ENCODE measurements at places on chromosomes 16 and 17.
A peak's percentile ranks its signal among the peaks of the same experiment; 100 is the strongest.

- DNase-seq, result no peak
These were observed 121.5 kb downstream of the WSCD1 start for GRCh38 chr17:6191405-6192324.

DNA sequence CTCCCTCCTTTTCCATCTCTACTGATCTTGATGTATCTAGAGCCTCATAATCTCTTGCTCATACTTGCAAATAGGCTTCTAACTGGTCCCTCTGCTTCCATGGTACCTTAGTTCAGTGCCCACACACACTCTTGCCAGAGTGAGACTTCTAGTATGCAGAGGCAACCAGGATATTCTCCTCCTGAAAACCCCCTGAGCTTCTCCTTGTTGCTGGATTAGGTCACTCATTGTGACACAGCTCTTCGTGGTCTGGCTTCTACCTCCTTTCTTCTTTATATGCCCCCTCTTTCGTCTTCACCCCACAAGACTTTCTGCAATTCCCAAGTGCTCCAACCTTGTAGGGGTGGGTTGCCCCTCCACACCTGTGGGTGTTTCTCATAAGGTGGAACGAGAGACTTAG lies 2.5 kb upstream of the FAM20A start:
- no peak for DNase-seq

DNA sequence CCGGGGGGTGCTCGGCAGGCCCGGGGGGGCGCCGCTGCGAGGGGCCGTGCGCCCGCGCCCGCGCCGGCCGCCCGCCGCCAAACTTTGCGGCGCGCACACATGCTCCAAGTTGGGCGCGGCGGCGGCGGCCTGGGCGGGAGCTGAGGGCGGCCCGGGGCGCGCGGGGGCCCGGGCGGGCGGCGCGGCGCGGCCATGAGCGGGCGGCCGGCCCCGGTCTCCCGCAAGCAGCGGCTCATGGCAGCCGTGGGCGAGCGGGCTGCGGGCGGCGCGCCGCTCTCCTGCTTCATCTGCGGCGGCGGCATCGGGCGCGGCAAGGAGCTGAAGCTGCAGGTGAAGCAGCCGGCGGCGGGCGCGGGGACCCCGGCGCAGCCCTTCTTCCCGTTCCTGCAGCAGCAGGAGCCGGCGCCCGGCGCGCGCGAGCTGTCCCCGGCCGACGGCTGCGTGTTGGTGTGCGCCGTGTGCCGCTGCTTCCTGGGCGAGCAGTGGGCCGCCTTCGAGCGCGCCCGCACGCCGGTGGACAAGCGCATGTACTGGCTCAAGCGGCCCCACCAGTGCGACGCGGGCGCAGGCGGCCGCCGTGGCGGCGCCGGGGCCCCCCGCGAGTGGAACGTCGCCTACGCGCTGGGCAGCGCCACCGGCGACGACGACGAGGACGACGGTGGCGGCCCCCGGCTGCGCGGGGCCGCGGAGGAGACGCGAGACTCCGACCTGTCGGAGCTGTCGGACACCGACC lies 57.2 kb upstream of the CIBAR2 start:
- DNase-seq, result peak; percentile 30

GRCh38 chr17:59154292-59154720 lies 680 bp downstream of the SKA2 start:
- DNase-seq, result peak; percentile 35

GRCh38 chr17:39687546-39688474 lies at the start of gene PGAP3:
Gene PGAP3 (minus strand): TSS chr17:39688057. CDS start chr17:39688014, 43 bp downstream.
- DNase-seq, result peak; percentile 74

DNA sequence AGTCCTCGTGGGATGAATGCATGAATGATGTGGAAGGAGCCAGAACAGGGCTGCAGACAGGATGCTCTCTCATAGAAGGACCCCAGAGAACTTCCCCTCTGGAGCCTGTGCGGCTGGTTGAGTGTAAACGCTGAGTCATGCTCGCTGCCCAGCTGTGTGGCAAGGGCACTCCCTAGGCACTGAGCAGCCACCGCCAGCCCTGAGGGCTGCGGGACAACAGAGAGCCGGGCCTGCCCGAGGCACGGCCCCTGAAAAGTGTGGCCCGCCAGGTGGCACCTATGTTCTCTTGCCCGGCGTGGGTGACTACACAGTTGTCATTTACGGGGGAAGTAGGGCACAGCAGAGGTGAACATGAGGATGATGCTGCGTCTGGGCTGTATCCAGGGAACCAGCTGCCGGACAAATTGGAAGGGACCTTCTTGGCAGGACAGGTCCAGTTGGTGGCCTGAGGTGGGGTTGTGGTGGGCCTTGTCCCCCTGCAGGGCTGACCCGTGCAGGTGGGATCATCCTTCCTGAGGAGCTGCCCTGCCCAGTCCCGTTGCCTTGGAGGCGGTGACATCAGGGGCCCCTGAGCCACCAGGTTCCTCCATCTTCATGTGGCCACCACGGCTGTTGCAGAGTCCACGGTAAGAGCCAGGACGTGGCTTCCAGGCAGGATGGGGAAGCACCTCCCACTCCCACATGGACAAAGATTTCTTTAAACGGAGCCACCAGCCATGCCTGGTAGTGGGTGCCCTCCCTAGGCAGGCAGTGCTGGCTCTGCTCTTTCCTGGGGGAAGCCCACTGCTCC lies 94.8 kb upstream of the CBX4 start:
- no peak for DNase-seq

DNA sequence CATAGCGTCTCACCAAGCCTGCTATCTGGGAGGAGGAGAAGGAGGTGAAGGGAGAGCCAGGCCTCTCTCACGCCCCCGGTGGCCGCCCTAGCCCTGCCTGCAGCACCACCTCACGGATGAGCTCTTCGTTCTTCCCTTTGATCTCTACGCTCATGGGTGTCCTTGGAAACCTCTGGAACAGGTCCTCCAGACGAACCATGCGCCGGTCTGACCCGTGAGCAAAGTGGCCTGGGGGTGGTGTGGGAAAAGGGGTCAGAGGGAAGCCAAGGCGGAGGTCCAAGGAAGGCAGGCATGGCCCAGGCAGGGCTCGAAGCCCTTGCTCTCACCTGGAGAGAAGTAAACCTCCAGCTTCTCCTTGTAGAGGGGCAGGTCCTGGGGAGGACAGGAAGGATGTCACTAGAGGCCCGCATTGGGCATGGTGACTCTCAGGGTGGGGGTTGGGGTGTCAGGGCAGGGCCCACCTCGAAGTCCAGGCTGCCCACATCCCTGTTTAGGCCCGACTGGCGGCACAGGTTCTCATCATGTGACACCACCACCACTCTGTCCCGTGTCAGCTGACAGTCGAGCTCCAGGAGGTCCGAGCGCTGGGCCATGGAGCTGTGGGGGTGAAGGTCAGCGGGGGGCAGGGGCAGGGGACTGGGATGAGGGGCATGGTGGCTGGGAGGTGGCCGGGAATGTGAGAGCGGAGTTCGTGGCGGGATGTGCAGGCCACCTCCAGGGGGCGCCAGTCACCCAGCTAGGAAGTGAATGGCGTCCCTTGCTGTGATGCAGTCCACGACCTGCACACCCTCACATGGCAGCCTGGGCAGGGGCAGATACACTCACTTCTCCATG lies 923 bp downstream of the GDPD3 start:
- no peak for DNase-seq
